ENCODE measurements at places on chromosomes 4 and X. TPM values are rescaled to one million over a fixed set of nuclear protein-coding genes. Genes with fewer than 3 reads are reported as not detected.

Gene METAP1
- total RNA-seq: 38.6 TPM

Gene ZXDA
- 9.8 TPM for total RNA-seq

Gene CORIN
- total RNA-seq: not detected

Gene RIPPLY1
- not detected for total RNA-seq

Gene TREX2
- total RNA-seq: 3.2 TPM

GRCh38 chrX:19705196-19705769, 182.1 kb downstream of the SH3KBP1 start:
- H3K4me3 ChIP-seq: no peak overlapping the region
- no peak overlapping the region for H3K27ac ChIP-seq
- peaks cover 15% of the 10 kb centered on the region for H3K4me1 ChIP-seq

DNA sequence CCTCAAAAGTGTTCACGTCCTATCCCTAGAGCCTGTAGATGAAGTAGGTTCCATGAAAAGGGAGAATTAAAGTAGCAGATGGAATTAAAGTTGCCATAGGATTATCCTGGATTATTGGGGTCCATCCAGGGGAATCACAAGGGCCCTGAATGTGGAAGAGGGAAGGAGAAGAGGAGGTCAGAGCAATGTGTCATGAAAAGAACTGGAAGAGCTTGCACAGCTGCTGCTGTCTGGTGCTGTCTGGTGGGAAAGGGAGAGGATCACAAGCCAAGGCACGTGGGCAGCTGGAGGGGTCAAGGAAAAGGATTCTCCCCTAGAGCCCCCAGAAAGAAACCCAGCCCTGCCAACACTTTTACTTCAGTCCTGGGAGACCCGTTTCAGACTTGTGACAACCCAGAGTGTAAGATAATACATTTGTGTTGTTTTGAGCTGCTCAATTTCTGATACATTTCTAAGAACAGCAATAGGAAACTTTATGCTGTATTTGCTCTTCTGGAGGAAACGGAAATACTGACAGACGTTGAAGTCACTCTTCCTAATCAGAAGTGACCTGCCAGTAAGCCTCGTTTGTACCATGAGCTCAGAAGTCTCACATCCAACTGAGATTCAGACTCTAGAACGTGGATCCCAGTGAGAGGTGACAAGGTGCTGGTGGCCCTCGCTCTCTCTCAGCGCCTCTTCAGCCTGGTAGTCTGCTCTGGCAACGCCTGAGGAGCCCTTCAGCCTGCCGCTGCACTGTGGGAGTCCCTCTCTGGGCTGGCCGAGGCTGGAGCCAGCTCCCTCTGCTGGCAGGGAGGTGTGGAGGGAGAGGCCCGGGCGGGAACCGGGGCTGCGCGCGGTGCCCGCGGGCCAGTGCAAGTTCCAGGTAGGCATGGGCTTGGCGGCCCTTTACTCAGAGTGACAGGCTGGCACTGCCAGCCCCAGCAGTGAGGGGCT, 34.7 kb upstream of the ENPP6 start:
- peaks cover 4% of the 10 kb centered on the region for H3K27me3 ChIP-seq
- peaks cover 4% of the 10 kb centered on the region for H3K4me1 ChIP-seq
- no peak overlapping the region for H3K4me3 ChIP-seq
- no peak overlapping the region for H3K27ac ChIP-seq
- no peaks in the 10 kb centered on the region for H3K36me3 ChIP-seq
- DNase-seq: no peak

DNA sequence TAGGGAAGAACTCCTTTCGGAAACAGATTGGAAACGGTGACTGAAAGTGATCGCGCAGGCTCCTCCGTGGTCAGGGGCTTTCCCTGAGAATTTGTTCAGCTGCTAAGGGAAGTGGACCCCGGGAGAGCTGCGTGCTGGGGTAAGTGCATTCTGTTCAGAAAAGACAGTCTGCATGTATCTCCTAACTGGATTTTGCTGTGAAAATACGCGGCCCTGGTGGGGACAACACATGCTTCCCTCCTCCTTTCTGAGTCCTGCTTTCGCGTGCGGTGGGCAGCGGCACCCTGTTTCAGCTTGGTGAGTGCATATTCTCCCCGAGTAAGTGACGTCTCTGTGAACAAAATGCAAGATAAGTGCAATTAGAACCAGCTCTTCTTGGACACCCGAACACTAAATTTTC, 195.6 kb downstream of the STIM2 start:
- peaks cover 25% of the 10 kb centered on the region for H3K27me3 ChIP-seq
- no peak overlapping the region for H3K4me3 ChIP-seq
- no peak for DNase-seq
- no peaks in the 10 kb centered on the region for H3K36me3 ChIP-seq
- no peaks in the 10 kb centered on the region for H3K4me1 ChIP-seq

DNA sequence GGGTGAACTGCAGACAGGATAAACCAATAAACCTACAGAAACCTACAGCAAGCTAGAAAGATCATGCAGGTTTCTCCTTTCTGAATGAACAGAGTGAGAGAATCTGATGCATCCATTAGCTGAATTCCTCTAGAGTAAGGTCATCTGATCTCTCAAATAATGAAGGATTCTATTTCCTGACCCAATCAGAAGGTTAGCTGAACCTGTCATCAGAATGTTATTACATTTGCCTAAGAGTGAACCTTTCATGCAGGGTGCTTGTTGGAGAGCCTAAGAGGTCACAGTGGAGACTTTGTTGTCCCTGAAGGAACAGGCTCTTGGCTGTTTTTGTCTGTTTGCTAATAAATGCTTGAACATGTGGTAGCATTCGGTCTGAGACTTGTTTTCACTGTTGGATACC, 24.0 kb downstream of the MEPE start:
- no peaks in the 10 kb centered on the region for H3K4me1 ChIP-seq
- no peak overlapping the region for H3K27ac ChIP-seq
- no peaks in the 10 kb centered on the region for H3K27me3 ChIP-seq
- H3K4me3 ChIP-seq: no peak overlapping the region
- no peaks in the 10 kb centered on the region for H3K36me3 ChIP-seq
- no peak for DNase-seq

- peaks cover 21% of the 10 kb centered on the region for H3K4me1 ChIP-seq
- no peaks in the 10 kb centered on the region for H3K27me3 ChIP-seq
- peak; percentile 52 for DNase-seq
Measured at GRCh38 chrX:154750301-154751202, at the start of gene GAB3. GAB3 (minus strand) TSS chrX:154751077; CDS start chrX:154751025, 52 bp downstream.

DNA sequence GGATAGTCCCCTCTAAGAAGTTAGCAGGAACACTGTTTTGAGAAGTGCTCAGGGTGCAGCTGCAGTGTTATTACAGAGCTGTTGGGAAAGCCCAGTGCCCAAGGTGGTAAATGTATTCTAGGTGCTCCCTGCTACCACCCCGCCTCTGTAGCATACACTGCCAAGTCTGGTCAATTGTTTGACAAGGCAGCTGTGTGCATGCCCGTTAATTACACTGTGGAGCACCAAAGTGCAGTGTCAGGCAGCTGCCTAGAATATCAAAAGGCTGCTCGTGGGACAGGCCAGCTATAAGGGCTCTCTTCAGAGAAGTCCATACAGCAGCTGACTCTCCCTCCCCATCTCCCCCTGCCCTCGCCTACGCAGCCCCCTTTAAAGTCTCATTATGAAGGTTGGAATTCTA, 99.9 kb upstream of the KLHL13 start:
- no peak overlapping the region for H3K4me3 ChIP-seq
- no peaks in the 10 kb centered on the region for H3K27me3 ChIP-seq
- H3K36me3 ChIP-seq: no peaks in the 10 kb centered on the region
- H3K4me1 ChIP-seq: peaks cover 17% of the 10 kb centered on the region

GRCh38 chrX:105488716-105489115, 268.2 kb upstream of the TEX13A start:
- no peaks in the 10 kb centered on the region for H3K4me1 ChIP-seq
- H3K4me3 ChIP-seq: no peak overlapping the region
- no peaks in the 10 kb centered on the region for H3K27me3 ChIP-seq
- DNase-seq: no peak
- H3K27ac ChIP-seq: no peak overlapping the region
- no peaks in the 10 kb centered on the region for H3K36me3 ChIP-seq

DNA sequence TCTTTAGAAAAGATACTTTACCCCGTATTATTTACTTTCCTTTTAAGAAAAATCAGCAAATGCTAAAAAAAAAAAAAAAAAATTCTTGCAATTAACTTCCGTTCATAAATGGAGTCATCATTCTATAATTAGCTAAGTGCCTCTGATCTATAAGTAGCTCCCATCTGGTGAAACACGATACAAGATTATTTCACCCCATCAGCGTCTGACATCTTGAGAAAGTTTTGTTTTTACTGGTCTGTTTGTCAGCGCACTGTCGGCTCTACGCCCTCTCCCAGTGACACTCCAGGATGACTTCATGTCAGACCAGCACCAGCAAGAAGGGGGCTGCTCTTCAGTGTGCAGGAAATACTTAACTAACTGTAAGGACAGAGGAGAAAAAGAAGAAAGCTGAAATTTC, 108.3 kb downstream of the AFAP1 start:
- no peaks in the 10 kb centered on the region for H3K36me3 ChIP-seq
- no peaks in the 10 kb centered on the region for H3K4me1 ChIP-seq
- peaks cover 3% of the 10 kb centered on the region for H3K27me3 ChIP-seq
- no peak overlapping the region for H3K27ac ChIP-seq
- DNase-seq: no peak
- H3K4me3 ChIP-seq: no peak overlapping the region

DNA sequence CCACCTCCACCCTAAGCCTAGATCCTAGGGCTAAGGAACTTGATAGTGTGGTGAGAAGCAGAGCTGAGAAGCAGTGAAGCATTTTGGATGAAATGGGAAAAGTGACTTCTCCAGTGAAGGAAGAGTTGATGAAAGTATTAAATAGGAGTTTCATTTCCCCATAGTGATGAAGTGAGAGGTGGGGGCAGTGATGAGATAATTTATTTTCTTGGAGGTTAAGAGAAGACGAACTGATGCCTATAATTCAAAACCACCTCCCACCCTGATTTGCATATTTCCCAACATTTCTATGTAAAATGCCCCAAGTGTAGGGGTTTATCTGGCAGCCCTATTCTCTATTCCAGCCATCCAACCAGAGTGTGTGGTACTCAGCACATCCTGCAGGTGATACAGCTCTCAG, 6.3 kb downstream of the LONRF3 start:
- no peak overlapping the region for H3K27ac ChIP-seq
- no peaks in the 10 kb centered on the region for H3K36me3 ChIP-seq
- H3K4me1 ChIP-seq: peaks cover 8% of the 10 kb centered on the region
- H3K27me3 ChIP-seq: no peaks in the 10 kb centered on the region
- H3K4me3 ChIP-seq: no peak overlapping the region
- DNase-seq: no peak

GRCh38 chr4:75724867-75725724, 719 bp downstream of the USO1 start:
- DNase-seq: peak; percentile 52
- peak overlapping the region; percentile 100 for H3K4me3 ChIP-seq
- no peaks in the 10 kb centered on the region for H3K27me3 ChIP-seq
- peak overlapping the region; percentile 99 for H3K27ac ChIP-seq
- H3K36me3 ChIP-seq: peaks cover 12% of the 10 kb centered on the region

- DNase-seq: no peak
- no peak overlapping the region for H3K27ac ChIP-seq
- no peaks in the 10 kb centered on the region for H3K36me3 ChIP-seq
Measured at GRCh38 chr4:71472946-71473345, 134.1 kb downstream of the SLC4A4 start.

DNA sequence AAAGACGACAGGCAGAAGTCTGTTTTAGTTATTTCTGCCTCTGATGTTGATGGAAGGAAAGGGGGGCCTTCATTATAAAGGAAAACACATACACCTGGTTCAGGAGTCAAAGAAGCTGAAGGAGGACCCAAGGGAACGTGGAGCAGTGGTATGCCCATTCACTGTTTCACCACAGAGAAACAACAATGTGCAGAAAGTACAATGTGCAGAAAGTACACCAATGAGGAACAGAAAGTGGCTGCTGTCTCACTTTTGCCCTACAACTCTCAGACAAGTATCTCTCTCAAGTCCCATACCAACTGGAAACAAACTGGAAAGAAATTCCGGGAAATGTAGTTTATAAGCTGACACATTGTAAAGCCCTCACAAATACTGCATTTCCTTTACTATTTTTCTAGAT, 564.5 kb downstream of the TRAM1L1 start:
- no peaks in the 10 kb centered on the region for H3K4me1 ChIP-seq
- no peak overlapping the region for H3K27ac ChIP-seq
- H3K4me3 ChIP-seq: no peak overlapping the region
- no peaks in the 10 kb centered on the region for H3K36me3 ChIP-seq

- H3K27ac ChIP-seq: no peak overlapping the region
- H3K27me3 ChIP-seq: no peaks in the 10 kb centered on the region
- H3K4me3 ChIP-seq: no peak overlapping the region
- no peaks in the 10 kb centered on the region for H3K36me3 ChIP-seq
Measured at GRCh38 chr4:169940460-169940859, 85.7 kb downstream of the MFAP3L start.

- peaks cover 2% of the 10 kb centered on the region for H3K36me3 ChIP-seq
- H3K4me3 ChIP-seq: no peak overlapping the region
- H3K27ac ChIP-seq: no peak overlapping the region
- H3K27me3 ChIP-seq: peaks cover 11% of the 10 kb centered on the region
Measured at GRCh38 chr4:145709843-145710242, 29.9 kb downstream of the C4orf51 start.

DNA sequence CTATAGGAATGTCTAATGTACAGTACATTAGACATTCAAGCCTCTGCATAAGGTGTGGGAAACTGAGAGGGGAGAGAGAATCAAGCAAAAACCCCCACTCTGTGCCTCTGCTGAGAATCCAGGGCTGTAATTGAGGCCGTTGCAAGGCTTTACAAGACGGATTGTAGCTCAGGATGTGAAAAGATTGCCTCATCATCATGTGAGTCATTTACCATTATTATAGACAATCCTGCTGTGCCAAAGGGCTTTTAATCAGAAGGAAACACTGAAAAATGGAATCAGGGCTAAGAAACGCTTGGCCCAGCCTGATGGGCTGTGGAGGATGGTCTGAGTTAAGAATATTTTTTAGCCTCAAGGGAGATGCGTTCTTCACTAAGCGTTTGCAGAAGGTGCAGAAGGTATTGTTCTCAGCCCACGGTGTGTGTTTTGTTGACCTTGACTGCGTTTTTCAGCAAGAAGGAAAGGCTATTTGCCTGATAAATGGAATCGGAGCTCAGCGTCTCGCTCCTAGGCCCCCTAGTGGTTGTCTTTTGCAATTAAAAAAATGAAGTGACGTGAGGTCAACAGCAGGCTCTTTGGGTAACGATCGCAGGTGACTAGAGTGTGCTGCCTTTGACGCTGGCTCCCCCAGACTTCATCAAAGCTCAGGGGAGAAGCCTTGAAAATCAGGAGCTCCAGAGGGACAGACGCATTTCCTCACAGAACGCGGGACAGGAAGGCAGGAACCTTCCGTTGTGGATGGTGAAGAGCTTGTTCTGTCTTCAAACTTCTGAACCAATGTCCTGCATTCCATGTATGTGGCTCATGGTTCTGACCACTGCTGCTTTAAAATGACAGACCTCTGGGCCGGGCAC, 18.1 kb upstream of the CHRNA9 start:
- no peaks in the 10 kb centered on the region for H3K36me3 ChIP-seq
- no peaks in the 10 kb centered on the region for H3K27me3 ChIP-seq
- peaks cover 28% of the 10 kb centered on the region for H3K4me1 ChIP-seq
- DNase-seq: peak; percentile 38
- H3K4me3 ChIP-seq: peak overlapping the region; percentile 84
